Vagina (tissue), 2 donors: ENCODE measurements at places on chromosomes 4 and X.

DNA sequence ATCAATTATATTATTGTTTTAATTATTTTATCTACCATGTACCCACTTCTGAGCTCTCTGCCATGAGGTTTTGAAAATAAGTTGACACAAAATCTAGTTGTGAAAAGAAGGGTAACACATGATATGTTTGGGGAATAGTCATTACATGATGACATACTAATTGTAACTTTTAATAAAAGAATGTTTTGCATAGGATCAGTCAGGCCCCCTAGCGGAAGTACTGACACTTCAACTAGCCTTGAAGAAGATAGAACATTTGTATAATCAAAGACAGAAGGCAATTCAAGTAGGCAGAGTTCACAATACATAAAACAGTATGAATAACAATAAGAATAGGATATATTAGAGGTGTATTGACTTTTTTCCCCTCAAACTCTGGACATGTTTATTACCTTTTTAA lies 1191.0 kb upstream of the AGA start:
- no peak for DNase-seq

GRCh38 chr4:84614891-84615290 lies 32.0 kb downstream of the CDS1 start:
- no peak for DNase-seq

DNA sequence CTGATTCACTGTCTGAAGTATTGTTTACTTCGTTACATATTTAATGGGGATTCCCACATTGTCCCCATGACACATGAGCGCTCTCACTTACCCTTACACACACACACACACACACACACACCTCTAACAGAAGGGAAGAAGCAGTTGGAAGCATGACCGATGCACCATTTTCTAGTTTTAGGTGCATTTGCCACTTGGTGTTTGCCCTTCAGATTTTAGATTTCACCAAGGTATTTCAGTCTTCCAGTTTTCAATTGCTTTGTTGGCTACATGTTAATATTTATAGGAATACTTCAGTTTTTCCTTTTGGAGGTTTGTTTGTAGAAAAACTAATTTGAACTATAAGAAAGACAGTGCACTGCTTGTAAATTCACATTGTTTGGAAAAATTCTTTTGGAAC lies 3.1 kb downstream of the POU4F2 start:
- DNase-seq, result no peak

DNA sequence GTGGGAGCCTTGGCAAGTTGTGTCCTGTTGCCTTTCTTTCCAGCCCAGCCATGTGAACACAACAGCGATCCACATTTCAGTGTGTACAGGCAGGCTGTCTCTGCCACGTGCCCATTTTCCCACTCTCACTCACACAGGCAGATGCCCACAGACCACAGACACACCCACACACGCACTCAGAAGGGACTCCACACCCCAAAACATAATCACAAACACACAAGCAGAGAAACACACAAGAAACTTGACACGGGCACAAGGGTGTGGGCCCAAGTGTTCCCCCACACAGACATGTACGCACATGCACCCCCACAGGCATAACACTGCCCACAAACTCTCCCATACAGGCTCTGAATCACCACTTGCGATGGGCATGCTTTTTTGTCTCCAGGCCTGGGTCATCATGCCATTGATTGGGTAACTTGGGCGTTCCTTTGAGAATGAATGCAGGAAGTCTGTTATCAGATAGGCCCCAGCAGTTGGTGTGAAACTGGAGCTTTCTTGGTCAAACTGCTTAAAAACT lies 84.3 kb downstream of the NBDY start:
- DNase-seq, result peak; percentile 96

DNA sequence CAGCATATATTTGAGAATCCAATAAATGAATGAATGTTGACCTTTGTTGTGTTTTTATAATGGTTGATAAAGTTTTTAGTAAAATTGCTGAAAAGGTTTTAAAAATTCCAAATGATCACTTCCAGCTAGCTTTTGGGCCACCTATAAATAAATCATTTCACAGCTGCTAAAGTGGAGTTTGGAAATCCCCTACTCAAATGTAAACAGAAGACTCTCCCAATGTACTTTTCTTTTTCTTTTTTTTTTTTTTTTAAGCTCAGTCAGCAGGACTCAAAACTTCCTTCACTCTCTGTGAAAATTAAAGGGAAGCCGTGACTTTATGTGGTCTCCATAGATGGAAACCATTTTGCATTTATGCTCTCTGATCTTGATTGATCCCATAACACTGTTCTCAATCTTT lies 45.2 kb downstream of the CXCL13 start:
- DNase-seq, result no peak
